Effector memory CD8-positive, alpha-beta T cell (primary cell): ENCODE measurements at places on chromosomes 16 and 17.

GRCh38 chr16:1351215-1351581, 480 bp downstream of the TSR3 start:
- no peaks in the 10 kb centered on the region for H3K27me3 ChIP-seq
- peaks cover 28% of the 10 kb centered on the region for H3K4me1 ChIP-seq
- no peak for DNase-seq
- H3K36me3 ChIP-seq: peaks cover 54% of the 10 kb centered on the region
- peak overlapping the region; percentile 19 for H3K27ac ChIP-seq

- H3K4me3 ChIP-seq: no peak overlapping the region
- H3K27ac ChIP-seq: no peak overlapping the region
- DNase-seq: no peak
- peaks cover 13% of the 10 kb centered on the region for H3K27me3 ChIP-seq
These were observed 83.8 kb upstream of the ERCC4 start for GRCh38 chr16:13835935-13836730.

DNA sequence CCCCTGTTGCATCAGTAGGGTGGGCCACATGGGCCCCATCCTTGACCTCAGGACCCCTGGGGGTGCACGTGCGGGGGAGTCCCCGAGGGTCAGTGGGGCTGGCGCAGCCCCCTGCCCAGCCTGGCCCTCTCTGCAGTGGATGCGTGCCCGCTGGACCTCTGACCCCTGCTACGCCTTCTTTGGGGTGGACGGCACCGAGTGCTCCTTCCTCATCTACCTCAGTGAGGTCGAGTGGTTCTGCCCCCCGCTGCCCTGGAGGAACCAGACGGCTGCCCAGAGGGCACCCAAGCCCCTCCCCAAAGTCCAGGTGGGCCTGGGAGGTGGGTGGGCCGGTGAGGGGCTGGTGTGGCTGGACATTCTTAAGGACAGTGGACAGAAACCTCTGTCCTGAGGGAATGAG, 35.9 kb downstream of the MGAT5B start:
- H3K27me3 ChIP-seq: peaks cover 22% of the 10 kb centered on the region
- no peak for DNase-seq
- no peak overlapping the region for H3K4me3 ChIP-seq
- peaks cover 3% of the 10 kb centered on the region for H3K36me3 ChIP-seq
- H3K4me1 ChIP-seq: no peaks in the 10 kb centered on the region

DNA sequence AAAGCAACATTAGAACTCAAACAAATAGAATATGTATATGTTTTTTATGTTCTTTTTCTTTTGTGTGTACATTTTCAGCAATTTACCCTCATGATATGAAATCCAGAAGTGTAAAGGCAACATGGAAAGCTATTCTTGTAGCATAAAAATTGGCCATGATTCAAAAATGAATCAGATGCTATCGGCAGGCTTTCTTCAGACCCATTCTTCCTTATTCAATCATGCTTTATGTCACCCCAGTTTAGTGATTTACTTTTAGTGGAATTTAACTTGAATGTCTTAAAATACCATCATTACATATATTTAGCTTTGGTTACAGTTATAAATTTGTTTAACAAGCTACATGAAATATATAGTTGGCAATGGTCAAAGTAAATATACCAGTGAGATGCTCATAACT, 21.4 kb upstream of the SMIM36 start:
- no peaks in the 10 kb centered on the region for H3K36me3 ChIP-seq
- DNase-seq: no peak
- no peak overlapping the region for H3K27ac ChIP-seq
- peaks cover 27% of the 10 kb centered on the region for H3K27me3 ChIP-seq
- H3K4me1 ChIP-seq: no peaks in the 10 kb centered on the region

DNA sequence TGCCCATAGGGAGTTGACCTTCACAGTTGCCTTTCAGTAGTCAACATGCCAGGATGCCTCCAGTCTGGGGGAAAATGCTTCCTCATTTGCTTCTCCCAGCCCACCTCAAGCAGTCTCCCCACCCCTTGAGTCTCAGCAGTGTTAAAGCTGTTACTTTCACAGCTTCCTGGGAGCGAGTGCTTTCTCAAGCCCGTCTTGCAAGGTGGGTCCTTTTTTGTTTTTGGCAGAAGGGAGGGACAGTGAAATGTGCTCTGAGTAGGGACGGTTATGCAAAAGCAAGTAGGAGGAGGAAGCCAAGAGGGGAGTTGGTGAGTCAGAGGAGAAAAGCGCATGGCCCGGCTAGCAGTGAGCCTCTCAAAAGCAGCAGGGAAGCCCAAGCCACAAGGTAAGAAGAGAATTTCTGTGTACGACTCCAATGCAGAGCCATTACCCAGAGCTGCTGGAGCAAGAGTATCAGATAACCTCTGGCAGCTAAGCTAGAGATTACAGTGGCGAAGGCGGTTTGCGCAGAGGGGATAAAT, at the start of gene CHST4:
CHST4 (plus strand) TSS at position 316 of the 521 bp plus-strand sequence. CDS start 10,252 bp downstream, outside the sequence.
- no peak within 1 kb of the TSS for H3K27ac ChIP-seq
- no peaks in the 10 kb centered on the region for H3K4me1 ChIP-seq
- H3K36me3 ChIP-seq: no peaks in the 10 kb centered on the region

GRCh38 chr16:81676066-81676882, 102.8 kb upstream of the PLCG2 start:
- no peak overlapping the region for H3K27ac ChIP-seq
- DNase-seq: no peak
- H3K27me3 ChIP-seq: no peaks in the 10 kb centered on the region
- peaks cover 28% of the 10 kb centered on the region for H3K36me3 ChIP-seq
- H3K4me3 ChIP-seq: no peak overlapping the region

GRCh38 chr16:53549970-53550690, 47.1 kb upstream of the AKTIP start:
- peaks cover 11% of the 10 kb centered on the region for H3K27me3 ChIP-seq
- peak overlapping the region; percentile 33 for H3K4me3 ChIP-seq
- H3K36me3 ChIP-seq: peaks cover 4% of the 10 kb centered on the region
- peak overlapping the region; percentile 73 for H3K27ac ChIP-seq
- peaks cover 17% of the 10 kb centered on the region for H3K4me1 ChIP-seq

- H3K27me3 ChIP-seq: peaks cover 9% of the 10 kb centered on the region
- no peaks in the 10 kb centered on the region for H3K4me1 ChIP-seq
- H3K27ac ChIP-seq: peak overlapping the region; percentile 63
These were observed 84.3 kb downstream of the RTN4RL1 start for GRCh38 chr17:1940810-1941185.

DNA sequence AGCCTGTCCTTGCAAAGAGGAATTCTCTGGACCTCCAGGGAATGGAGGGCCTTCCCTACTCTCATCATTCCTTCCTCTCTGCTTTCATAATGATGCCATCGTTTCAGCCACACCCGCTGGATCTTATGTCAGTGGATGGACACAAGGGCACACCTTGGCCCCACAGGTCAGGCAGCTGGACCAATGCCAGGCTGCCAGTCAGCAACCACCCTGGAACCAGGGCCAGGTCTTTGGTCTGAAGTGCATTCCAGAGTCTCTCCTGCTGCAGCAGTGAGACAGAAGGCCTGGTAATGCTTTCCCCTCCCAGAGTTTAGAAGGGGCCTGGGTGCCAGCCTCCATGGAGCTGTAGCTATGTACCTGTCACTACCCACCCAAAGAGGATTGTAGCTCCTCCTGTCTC, 7.4 kb downstream of the C1QL1 start:
- no peaks in the 10 kb centered on the region for H3K36me3 ChIP-seq
- H3K4me3 ChIP-seq: peak overlapping the region; percentile 27
- H3K27ac ChIP-seq: no peak overlapping the region
- peaks cover 3% of the 10 kb centered on the region for H3K4me1 ChIP-seq
- no peak for DNase-seq
- H3K27me3 ChIP-seq: peaks cover 71% of the 10 kb centered on the region

GRCh38 chr17:21191698-21192097, 22.3 kb downstream of the TMEM11 start:
- no peak for DNase-seq
- no peaks in the 10 kb centered on the region for H3K27me3 ChIP-seq
- H3K36me3 ChIP-seq: peaks cover 15% of the 10 kb centered on the region
- H3K4me3 ChIP-seq: no peak overlapping the region
- H3K27ac ChIP-seq: peak overlapping the region; percentile 44

DNA sequence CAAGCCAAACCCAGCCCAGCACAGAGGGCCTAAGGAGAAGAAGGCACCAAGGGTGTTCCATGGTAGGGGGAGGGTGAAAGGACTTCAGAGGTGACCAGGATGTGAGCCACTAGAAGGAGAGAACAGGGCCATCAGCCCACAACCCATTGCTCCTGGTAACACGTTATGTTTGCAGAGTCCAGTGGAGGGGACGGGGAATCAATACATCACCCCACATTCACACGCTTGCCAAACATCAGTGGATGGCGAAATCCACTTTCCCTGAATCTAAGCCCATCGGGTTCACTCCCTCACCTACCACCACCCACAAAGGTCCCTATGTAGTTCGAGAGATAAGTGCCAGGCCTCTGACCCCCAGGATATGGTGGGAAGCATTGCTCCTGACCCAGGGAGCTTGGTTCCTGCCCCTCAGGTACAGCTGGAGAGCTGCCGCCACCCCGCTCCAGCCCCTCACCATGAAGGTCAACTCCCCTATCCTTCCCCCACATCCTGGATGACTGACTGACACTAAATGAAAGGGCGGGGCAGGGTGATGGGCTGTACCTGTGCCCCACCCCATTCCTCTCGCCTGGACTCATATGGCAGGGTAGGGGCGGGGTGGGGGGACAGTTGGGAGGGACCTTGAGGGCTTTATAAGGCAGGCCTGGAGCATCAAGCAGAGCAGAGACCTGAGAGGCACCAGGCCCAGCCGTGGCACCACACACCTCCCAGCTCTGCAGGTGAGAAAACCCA, at the start of gene GAST:
GAST (plus strand) TSS at position 663 of the 732 bp plus-strand sequence. CDS start 3,106 bp downstream, outside the sequence.
- H3K4me1 ChIP-seq: no peaks in the 10 kb centered on the region
- H3K4me3 ChIP-seq: no peak within 1 kb of the TSS
- peaks cover 45% of the 10 kb centered on the region for H3K27me3 ChIP-seq
- no peak within 1 kb of the TSS for H3K27ac ChIP-seq
